Stimulated activated CD4-positive, alpha-beta T cell treated with anti-CD3 and anti-CD28 coated beads, Interleukin-4, amount 100 ng/mL, for 4 hours (primary cell): ENCODE measurements at places on chromosomes 12 and 14.

DNA sequence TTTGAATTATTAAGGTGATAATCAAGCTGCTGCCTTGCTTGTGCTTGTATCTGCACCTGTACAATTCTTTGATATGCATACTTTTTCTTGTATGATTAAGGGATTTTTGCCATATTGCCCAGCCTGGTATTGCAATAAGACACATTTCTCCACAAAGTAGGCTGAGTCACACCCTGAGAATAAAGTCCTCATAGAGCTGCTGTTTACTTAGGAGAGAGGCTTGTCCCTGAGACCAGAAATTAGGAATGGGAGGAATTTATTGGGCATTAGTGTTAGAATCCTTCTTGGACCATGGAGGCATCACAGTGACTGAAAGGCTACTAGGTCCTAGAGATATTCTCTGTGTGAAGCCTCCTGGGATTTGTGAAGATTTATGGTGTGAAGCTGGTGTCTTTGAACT is 506.8 kb upstream of the FBXO33 start:
- no peak for DNase-seq

- peak; percentile 26 for DNase-seq
These were observed 6.8 kb upstream of the RASAL1 start for GRCh38 chr12:113142173-113142885.

GRCh38 chr12:124053851-124054250 is 80.8 kb downstream of the ZNF664 start:
- no peak for DNase-seq

GRCh38 chr12:58894040-58894439 is 26.3 kb downstream of the LRIG3 start:
- no peak for DNase-seq

- DNase-seq = no peak
These were observed 188.9 kb downstream of the ETV6 start for GRCh38 chr12:11838403-11838802.

DNA sequence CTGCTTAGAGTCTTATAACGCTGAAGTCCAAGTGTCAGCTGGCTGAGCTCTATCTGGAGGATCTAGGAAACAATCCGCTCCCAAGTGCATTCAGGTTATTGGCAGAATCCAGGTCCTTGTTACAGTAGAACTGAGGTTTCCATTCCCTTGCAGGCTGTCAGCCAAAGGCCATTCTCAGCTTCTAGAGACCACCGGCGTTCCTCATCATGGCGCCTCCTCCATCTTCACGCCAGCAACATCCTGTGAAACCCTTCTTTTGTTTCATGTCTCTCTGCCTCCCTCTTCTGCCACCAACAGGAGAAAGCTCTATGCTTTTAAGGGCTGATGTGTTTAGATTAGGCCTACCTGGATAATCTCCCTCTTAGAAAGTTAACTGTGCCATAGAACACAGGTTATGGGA is 133.0 kb upstream of the RASSF8 start:
- DNase-seq = no peak

GRCh38 chr14:102028733-102029132 is 58.1 kb downstream of the HSP90AA1 start:
- no peak for DNase-seq

DNA sequence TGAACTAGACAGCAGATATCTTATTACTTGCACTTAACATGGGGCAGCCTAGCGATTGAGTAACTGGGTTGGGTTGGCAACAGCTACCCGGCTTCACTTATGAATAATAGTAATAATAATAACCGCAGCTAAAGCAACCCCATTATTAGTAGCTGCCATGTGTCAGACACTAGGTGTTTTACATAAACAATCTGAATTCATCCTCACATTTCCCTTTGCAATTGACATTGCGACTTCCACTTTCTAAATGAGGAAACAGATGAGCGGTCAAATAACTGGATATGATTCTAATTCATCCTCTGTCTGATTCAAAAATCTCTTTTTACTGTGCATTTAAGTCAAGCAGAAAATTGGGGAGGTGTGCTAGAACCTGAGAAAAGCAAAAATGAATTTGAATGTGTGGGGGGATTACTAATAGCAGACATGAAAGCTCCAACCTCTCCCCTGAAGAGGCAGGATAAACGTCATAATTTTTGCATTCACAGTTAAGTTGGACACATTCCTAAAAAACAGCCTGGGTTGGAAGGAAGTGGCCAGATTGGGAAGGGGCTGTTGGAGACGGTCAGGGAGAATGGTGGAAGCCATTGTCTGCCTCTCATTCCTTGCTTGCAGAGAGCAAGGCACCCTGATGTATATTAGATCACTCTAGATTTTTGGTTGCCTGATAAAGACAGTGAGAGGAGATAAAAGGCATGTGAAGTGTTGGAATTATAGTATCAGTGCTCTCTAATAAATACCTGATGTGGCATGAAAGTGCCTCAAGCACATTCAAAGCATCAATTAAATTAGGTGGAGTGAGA is 13.1 kb downstream of the EMP1 start:
- no peak for DNase-seq

DNA sequence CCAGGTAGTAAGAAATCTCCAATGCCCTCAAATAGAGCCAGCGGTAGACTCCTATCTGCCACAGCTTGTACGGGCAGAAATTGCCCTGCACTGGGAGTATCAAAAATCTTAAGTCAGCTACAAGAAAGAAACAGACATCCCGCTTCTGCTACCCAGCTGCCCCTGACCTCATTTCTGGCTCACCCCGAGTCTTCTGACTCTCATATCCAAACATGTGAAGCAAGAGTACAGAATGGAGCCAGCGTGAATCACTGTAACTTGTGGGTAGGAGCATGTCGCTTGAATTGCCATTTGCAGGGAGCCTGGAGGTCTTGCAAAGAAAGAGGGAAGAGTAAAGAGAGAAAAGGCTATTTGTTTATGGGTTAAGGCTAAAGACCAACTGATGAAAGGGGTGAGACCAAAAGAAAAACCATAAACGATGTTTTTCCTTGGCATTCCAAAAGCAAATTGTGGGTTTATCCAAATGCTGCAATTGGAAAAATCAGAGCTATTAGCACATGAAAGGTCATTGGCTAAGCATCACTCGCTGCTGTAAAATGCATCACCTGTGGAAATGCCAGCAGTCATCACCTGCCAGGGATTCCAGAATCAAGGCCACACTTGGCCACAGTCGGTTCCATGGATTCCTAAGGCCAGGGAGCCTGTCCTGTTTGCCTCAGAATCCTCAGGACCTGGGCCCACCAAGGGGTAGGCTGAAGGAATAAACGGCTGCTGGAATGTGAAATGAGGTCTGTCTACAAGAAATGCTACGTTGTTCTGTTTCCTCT is 86.6 kb downstream of the FOXN3 start:
- no peak for DNase-seq

GRCh38 chr14:77950371-77951063 is 150.6 kb downstream of the ADCK1 start:
- no peak for DNase-seq
